Activated naive CD4-positive, alpha-beta T cell treated with anti-CD3 and anti-CD28 coated beads, Interleukin-2, amount 50 U/mL, for 16 hours (primary cell): ENCODE measurements at places on chromosomes 16 and 17.

- DNase-seq, result no peak
Observed at GRCh38 chr16:26550111-26550610, 516.6 kb upstream of the C16orf82 start.

DNA sequence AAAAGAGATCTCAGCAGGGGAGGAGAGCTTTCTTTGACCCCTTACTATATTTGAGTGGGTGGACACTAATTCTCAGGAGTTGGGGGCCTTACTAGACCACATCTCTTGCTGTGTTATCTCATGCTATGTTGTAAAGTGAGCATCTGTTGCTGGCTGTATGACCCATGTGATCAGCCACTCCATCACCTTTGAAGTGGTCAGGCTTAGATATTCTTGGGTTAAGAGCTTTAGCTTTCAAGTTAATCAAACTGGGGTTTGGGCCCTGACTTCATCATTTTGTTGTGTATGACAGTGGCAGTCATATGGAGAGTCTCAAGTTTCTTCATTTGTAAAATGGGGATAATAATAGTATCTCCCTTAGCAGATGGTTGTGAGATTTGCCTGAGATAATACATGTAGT lies 201.1 kb downstream of the FTO start:
- no peak for DNase-seq

GRCh38 chr16:66266436-66267291 lies 99.8 kb upstream of the CDH5 start:
- DNase-seq, result no peak

DNA sequence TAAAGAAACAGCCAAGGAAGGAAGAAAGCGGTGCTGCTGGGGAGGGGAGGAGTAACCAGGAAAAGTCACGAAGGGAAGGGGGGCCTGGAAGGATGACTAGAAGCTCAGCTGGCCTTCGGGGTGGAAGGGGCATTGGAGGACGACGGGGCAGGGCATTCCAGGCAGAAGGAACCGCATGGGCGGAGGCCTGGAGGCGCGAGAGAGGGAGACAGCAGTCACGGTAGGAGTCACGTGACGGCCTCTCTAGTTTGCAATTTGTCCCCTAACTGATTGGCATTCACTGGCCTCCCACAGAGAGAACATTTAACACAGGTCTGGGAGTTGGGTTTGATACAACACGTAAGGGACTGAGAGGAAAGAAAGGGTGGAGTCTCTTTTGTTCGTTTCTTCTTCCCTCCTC lies 63.9 kb downstream of the RTN4RL1 start:
- DNase-seq, result no peak

- DNase-seq, result no peak
Observed at GRCh38 chr16:9094011-9094846, 2.8 kb downstream of the HAPSTR1 start.

GRCh38 chr17:17088541-17089525 lies 46.6 kb downstream of the MPRIP start:
- no peak for DNase-seq

- DNase-seq, result no peak
Observed at GRCh38 chr17:31089471-31089870, 5.3 kb upstream of the NF1 start.

GRCh38 chr17:80219013-80219762 lies 945 bp downstream of the SGSH start:
- DNase-seq, result peak; percentile 90

- DNase-seq, result no peak
Observed at GRCh38 chr17:50766222-50767023, 895 bp downstream of the ANKRD40CL start.

GRCh38 chr17:17044846-17045561 lies 2.7 kb downstream of the MPRIP start:
- no peak for DNase-seq

DNA sequence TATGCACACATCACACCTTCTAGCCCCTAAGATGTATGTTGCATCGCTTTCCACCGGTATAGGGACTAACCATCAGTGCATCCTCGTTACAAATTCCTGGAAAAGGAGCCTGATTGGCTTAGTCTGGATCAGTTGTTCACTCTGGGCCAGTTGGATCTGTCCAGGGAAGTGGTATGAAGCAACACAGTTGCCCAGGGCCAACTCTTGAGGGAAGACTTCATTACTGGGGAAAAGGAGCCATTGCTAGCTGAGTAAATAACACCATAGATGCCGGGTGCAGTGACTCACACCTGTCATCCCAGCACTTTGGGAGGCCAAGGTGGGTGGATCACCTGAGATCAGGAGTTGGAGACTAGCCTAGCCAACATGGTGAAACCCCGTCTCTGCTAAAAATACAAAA lies 275.2 kb upstream of the RBFOX1 start:
- no peak for DNase-seq

GRCh38 chr17:50380369-50381259 lies 7.6 kb downstream of the EME1 start:
- no peak for DNase-seq

DNA sequence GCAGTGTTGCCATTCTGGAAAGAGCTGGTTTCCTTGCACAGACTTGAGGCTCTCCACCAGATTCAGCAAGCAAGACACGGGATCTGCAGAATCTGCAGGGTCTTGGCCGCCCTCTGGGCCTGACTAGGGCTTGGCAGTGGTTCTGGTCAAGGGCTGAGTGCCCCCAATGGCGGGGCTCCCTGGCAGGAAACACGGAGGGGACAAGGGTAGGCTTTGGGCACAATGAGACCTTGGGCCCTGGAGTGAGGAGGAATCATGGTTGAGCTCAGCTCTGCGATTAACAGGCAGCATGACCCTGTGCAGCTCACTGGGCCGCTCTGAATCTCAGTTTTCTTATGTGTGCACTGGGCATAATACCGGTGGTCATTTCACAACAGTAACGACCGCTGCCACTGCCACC lies 249.9 kb downstream of the GSG1L start:
- no peak for DNase-seq

- no peak for DNase-seq
Observed at GRCh38 chr17:27341041-27341471, 47.1 kb downstream of the WSB1 start.

DNA sequence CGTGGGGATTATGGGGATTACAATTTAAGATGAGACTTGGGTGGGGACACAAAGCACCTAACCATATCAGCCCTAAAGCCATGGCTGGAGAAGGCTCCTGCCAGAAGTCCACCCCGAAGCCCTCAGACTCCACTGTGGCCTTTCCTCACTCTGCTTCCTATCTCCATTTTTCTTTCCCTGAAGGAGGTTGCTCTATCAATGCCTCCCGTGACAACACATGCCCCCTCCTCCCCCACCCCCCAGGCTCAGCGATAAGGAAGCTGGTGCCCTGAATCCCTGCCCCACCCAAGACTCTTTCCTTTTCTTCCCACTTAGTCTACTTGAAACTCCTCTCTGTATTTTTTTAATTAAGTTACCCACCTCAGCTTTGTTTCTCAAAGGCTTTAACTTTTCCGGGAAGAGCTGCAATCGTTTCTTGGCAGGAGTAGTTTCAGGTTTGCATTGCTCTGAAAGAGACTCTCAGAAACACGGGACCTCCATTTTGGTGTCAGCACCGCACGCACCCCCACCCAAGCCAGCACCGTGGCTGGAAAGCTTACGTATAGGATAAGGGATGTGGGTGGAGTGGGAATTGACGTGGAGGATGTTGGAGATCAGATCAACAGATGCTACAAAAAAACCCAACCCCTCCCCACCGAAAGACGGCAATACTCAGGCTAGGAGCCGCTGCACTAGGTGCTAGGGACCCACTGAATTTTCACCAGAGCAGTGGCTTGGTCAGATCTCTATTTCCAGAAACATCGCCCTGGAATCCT lies 15.2 kb upstream of the CA4 start:
- peak; percentile 24 for DNase-seq
